Lung microvascular endothelial cell (primary cell): ENCODE measurements at places on chromosomes 3 and 15. TPM values are rescaled to one million over a fixed set of nuclear protein-coding genes. Genes with fewer than 3 reads are reported as not detected.
A peak's percentile ranks its signal among the peaks of the same experiment; 100 is the strongest.

Gene PAQR5
- not detected in 2 replicates for total RNA-seq

Gene BOC
- total RNA-seq = not detected in 2 replicates

DNA sequence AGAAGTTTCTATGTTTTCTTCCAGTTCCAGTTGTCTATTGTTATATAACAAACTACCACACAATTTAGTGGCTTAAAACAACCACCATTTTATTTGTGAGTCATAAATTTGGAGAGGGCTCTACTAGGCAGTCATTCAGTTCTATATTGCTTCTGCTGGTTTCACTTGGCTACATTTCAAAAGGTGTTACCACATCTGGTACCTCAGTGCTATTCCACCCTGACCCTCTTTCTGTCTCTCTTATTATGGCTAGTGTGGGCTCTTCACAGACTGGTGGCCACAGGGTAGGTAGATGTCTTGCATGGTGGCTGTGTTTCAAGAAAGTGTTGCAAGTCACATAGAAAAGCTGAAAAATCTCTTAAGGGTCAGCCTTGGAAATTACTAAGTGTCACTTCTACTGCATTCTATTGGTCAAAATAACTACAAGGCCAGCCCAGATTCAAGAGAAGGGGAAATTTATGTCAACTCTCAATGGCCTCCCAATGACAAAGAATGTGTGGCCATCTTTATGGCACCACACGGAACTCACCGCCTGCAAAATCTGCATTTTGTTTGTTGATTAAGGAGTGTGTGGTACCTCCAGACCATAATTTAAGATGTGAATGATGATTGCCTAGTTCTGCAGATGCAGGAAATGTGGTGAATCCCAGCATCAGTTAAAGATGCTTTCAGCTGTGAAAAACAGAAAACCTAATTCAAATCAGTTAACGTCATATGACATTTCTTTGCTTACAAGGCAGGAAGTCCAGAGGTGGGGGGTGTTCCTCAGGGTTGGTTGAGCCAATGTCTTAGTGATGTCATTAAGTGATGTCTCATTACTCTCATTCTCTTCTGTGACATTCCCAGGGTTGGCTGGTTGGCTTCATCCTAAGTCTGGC, 105.8 kb upstream of the RASGRP1 start:
- no peak for DNase-seq

GRCh38 chr3:42853739-42854302, 21.9 kb downstream of the CYP8B1 start:
- DNase-seq = no peak

- peak; percentile 77 for DNase-seq
Measured at GRCh38 chr3:32951410-32951811, at the start of gene CCR4. CCR4 (plus strand) TSS chr3:32951644; CDS start chr3:32953423, 1,779 bp downstream.

DNA sequence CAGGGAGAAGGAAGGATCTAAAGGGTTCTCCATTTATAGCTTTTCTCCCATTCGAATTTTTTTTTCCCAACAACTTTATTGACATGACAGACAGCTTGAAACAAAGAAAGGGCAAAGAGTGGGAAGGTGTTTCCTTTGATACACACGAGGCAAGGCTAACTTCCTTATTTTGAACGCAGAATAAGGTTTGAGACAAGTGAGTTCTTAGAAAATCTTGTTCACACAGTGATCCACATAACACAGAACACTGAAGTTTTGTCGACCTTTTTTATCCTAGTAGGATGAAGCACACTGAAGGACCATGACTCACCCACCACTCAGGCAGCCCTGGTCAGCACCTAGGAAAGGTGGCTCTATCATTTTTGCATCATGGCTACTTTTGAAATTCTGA, 425.8 kb upstream of the MDFIC2 start:
- DNase-seq = peak; percentile 89

GRCh38 chr3:45922950-45923590, 20.2 kb upstream of the CXCR6 start:
- DNase-seq = no peak

GRCh38 chr15:80343554-80343992, 60.6 kb upstream of the ARNT2 start:
- DNase-seq = no peak
